ENCODE measurements at places on chromosomes 2 and 18. TPM values are rescaled to one million over a fixed set of nuclear protein-coding genes. Genes with fewer than 3 reads are reported as not detected.

Gene KIF5C
- 0.13 TPM for total RNA-seq

Gene SLC16A14
- total RNA-seq = 6.2 TPM

Gene DOK6
- total RNA-seq = 3.0 TPM

Gene SCYGR4
- not detected for total RNA-seq
